NCI-H1930 (cell line): ENCODE measurements at places on chromosomes 5 and 9.

DNA sequence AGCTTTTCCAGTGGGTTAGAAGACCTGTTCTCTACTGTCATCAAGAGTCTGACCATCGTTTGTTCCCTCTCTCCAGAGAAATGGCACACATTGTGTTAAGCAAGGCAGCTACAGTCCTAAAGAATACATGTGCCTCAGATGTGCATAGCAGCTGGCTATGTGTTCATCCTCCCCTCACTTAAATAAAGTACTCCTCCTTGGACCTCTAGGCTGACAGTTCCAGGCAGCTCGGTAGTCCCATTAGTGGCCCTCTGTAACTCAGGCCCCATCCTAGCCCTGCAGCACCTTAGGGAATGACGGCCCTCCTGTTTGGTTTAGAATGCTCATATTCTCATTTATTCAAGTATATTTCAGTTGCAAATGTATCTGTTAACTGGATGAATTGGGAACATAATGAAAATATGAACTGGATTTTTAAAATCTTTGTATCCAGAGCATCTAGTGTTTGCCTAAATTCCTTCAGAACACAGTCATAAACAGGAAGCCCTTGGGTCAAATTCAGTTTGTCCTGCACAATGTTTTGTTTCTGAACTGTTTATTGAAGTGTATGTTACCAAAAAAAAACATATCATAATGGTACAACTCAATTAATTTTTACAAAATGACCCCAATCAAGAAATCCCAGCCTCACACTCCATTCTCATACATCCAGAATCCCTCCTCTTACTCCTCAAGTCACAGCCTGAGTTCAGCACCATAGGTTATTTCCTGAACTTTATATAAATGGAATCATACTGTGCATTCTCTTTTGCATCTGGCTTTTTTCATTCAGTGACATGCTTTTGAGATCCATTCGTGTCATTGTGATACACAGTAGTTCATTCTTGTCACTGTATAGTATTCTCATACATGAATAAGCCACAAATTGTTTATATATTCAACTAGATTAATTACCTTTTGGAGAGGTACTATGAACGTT lies 1.6 kb upstream of the ASPN start:
- DNase-seq = no peak

DNA sequence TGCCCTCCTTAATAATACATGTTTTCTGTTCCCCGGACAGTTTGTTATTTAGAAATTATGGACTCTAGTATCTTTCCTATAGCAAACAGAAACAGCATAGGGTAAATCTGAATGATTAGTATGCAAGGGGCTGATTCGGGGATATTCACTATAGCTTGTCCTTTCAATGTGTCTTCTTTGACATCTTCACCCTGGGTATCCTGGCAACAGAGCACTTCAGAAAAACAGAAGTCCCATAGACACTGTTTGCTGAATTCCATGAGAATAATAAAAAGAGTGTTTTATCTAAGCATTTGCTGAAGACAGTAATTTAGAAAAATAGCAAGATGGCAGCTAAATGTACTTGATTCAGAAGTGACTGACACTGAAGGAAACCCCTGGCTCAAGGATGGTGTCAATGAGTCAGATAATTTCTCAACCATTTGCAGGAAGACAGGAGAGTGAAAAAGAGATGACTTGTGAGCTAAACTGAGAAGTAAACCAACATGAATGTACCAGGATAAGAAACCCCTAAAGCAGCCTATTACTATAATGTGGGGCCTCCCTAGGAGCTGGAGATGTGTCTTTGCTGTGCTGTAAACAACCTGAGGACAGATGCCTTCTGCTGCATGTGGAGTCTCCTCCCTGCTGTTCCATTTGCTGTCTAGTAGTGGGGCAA lies 246.2 kb downstream of the MAN2A1 start:
- DNase-seq = no peak

GRCh38 chr5:177611446-177612214 lies 11.7 kb downstream of the B4GALT7 start:
- no peak for DNase-seq

GRCh38 chr5:123950701-123951581 lies 439.0 kb downstream of the CSNK1G3 start:
- no peak for DNase-seq

DNA sequence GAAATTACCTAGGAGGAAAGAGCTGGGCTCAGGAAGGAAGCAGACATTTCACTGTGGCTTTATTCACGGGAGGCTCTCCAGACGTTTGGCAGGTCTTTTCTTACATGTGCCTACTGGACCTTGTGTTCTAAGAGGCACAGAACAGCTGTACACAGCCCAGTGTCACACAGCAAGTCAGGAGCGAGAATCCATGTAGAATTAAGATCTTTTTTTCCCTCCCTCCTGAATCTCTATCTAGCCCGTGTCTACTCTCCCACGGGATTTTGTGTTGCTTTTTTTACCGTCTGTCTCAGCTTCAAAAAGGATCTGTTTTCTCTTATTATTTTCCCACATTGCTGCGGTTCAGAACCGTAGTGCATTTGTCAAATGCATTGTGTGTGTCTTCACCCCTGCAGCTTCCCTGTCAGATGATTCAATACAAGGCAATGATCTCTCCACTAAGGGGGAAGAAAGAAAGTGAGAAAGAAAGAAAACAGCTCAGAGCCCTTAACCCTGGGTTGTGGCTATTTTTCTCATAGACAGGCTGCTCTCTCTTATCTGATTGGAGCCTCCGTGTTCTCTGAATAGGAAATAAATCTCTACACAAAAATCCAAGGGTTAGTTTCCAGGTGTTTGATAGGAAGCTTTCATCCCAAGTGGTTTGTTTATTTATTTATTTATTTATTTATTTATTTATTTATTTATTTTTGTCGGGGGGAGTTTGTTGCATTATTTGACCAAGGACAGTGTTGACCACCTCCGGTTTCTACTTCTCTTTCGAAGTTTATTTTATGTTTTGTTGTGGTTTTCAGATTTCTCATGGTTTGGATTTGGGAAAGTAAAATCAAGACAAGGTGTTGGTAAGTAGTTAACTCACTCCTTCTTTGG lies 191.0 kb downstream of the NTRK2 start:
- DNase-seq = no peak

DNA sequence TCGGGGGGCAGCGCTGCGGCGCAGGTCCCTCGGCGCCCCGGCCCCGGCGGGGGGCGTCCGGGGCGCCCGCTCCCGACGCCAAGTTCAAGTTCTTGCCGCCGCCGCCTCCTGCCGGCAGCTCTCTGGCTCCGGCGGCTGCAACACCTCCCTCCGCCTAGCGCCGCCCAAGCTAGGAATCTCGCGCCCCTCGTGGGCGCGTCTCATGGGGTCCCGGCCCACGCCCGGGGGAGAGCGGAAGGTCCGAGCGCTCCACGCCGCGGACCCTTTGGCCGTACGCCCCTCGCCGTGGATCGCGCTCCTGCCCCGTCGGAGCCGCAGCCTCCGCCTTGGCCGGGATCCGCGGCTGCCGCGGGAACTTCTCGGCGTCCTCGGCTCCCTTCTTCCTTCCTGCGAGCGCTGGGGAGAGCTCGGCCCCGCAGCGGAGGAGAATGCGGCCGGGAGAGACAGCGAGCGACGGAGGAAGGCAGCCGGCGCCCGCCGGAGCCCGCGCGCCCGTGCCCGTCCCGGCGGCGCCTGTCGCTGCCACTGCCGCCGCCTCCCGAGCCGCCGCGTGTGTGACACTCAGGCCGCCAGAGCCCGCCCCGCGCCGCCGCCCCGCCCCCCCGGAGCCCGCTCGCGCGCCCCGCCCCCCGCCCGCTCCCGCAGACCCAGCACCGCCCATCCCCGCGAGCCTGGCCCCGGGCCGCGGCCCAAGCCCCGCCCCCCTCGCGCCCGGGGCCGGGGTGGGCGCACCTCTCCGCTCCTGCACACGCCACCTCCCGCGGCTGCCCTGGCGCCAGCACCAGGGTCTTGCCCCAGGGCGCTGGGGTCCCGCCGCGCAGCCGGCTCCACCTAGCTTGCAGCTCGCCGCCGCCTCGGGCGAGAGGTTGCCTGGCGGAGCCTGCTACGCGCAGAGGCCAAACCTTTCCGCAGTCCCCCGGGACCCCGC lies at the start of gene SHB:
Gene SHB (minus strand): TSS at position 527 of the 928 bp plus-strand sequence. CDS start 582 bp downstream, outside the sequence.
- DNase-seq = peak; percentile 79

- peak; percentile 21 for DNase-seq
Measured at GRCh38 chr5:123035918-123036390, 571 bp downstream of the PPIC start.

- DNase-seq = no peak
Measured at GRCh38 chr9:128552744-128553440, 505 bp downstream of the SPTAN1 start.

- no peak for DNase-seq
Measured at GRCh38 chr5:158471535-158471924, 612.6 kb upstream of the CLINT1 start.

- DNase-seq = no peak
Measured at GRCh38 chr5:101605700-101606099, 690.4 kb downstream of the SLCO4C1 start.

DNA sequence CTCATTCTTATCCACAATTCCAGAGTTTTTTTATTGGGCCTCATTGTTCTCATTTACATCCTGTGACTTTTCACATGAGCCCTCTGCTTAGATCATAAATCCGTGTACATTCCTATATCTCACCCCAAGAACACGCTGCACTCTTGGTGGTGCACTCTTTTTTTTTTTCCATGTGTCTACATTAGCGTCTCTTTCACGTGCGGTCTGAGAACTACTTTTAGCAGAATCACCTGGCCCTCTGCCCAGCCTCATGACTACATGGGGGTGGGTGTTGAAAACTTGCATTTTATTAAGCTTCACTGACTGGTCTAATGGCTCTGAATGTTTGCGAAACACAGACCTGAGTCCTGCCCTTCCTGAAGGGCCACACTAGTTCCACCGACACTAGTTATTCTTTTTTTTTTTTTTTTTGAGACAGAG lies 18.6 kb downstream of the C9orf57 start:
- no peak for DNase-seq

DNA sequence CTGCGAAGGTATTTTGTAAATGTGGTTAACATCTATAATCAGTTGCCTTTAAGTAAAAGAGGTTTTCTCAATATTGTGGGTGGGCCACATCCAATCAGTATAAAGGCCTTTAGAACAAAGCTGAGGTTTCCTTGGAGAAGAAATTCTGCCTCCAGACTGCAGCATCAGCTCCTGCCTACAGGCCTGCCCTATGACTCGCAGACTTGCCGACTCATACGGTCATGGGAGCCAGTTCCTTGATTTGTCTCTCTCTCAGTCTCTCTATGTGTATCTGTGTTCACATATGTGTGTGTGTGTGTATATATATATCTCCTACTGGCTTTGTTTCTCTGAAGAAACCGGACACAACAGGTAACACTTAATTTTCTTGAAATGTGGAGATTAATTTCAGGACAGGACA lies 45.3 kb downstream of the SLC36A1 start:
- DNase-seq = no peak

- no peak for DNase-seq
Measured at GRCh38 chr9:29039258-29039657, 1466.0 kb upstream of the C9orf72 start.

- DNase-seq = no peak
Measured at GRCh38 chr9:99056886-99057664, 47.8 kb upstream of the TGFBR1 start.

- DNase-seq = no peak
Measured at GRCh38 chr9:136629001-136629878, 33.5 kb upstream of the EGFL7 start.

DNA sequence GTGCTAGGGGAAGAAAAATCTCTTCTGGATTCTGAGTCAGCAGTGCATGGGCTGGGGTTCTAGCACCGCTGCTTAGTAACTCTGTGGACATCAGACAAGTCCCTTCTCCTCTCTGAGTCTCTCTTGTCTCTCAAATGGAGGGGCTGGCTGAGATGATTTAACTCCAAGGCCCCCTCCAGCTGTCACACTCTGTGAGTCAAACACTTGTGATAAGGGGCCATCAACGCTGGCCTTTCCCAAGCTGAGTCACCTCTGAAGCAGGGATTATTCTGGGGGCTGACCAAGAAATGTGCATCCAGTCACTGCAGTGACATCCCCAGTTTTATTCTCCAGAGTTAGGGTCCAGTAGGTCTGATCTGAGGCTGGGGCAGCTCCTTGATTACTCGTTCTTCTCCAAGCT lies 110.4 kb upstream of the ZNF462 start:
- no peak for DNase-seq

DNA sequence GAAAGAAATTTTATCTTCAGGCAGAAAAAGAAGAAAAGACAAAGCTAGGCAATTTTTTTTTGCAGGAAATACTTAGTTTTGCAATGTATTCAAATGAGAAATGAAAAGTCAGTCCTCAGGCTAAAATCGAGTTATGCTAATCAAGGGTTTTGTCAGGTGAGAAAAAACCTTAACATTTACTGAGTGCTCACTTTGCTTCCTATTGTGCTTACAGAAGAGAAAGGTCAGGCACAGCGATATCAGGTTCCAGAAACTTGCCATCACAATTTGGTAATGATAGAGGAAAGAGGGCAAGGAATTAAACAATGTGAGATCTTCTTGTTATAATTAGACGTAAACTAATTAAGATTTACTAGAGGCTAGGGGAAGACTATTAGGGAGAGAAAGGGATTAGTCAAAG lies 431.7 kb upstream of the CTNND2 start:
- no peak for DNase-seq

DNA sequence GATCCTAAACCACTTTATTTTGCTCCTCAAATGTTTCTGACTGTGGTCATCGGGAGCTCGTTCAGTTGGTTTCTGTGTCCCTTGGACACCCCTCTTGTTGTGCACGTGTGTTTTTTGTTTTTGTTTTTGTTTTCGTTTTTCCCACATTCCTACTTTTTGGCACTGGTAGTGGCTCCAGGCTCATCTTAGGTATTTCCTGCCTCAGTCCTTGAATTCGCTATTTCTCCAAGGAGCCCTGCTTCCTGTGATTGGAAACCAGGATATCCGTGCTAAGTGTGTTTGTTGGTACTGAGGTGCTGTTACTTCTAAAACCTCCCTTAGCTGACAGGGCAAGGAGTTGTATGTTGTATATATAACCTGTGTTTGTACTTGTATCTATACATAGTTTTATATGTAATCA lies 5.9 kb downstream of the HMCN2 start:
- no peak for DNase-seq
